Karpas-422 (cell line): ENCODE measurements at places on chromosomes 7 and 10.

GRCh38 chr7:95101422-95101821 lies 194.0 kb downstream of the PPP1R9A start:
- DNase-seq: no peak

GRCh38 chr10:43395571-43396060 lies 13.4 kb downstream of the HNRNPF start:
- no peak for DNase-seq

DNA sequence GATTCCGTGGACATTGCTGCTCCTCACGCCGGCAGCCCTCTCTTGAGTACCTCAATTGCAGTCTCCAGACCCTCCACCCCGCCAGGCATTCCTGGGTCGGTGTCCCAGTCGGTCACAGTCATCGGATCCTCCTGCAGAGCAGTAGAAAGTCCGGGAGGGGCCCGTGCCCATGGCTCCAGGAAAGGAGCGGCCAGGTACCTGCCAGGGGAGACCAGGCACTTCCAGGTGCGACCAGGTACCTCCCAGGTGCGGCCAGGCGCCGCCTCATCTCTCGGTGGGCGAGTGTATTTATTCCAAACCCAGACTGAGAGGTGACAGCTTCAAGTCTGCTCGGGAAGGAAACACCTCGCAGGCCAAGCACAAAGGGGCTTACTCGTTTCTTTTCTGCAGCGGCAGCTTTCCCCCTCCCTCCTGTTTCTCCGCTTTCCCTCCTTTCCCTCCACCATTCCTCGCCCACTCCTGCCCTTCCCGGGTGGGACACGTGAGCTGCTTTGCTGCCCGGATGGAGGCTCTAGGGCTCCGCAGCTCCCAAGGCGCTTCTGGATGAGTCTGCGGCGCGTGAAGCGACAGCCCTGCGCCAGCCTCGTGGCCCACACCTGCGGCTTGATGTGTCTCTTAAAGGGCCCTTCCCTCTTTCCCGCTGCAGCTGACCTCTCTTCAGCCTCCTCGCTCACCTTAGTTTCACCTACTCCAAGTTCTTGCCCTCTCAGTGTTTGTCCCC lies 39.4 kb upstream of the AGK start:
- DNase-seq: no peak

DNA sequence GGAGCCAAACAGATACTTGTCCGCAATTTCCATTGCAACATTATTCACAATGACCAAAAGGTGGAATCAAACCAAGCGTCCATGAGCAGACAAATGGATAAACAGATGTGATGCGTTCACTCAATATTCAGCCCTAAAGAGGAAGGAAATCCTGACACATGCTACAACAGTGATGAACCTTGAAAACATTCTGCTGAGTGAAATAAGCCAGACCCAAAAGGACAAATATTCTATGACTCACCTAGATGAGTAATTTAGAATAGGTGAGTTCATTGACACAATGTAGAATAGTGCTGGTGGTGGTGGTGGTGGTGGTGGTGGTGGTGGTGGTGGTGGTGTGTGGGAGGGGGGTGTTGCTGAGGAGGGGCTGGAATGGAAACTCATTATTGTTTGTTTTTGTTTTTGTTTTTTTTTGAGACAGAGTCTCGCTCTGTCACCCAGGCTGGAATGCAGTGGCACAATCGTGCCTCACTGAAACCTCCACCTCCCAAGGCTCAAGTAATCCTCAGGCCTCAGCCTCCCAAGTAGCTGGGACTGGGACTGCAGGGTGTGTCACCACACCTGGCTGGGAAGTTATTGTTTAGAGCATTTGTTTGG lies 28.6 kb downstream of the SMKR1 start:
- DNase-seq: no peak

GRCh38 chr7:18400726-18401125 lies 94.8 kb upstream of the HDAC9 start:
- no peak for DNase-seq

GRCh38 chr10:5958077-5958476 lies 19.3 kb downstream of the IL15RA start:
- DNase-seq: no peak
